ENCODE measurements at places on chromosomes 16 and 17. TPM values are rescaled to one million over a fixed set of nuclear protein-coding genes. Genes with fewer than 3 reads are reported as not detected.
A peak's percentile ranks its signal among the peaks of the same experiment; 100 is the strongest.

The PPP1R27 gene
- polyA plus RNA-seq, result 4.2 TPM

The TP53TG3C gene
- polyA plus RNA-seq, result 3.2 TPM

The TLCD2 gene
- 0.73 TPM for polyA plus RNA-seq

The BIRC5 gene
- 127 TPM for polyA plus RNA-seq

The CRHR1 gene
- polyA plus RNA-seq, result not detected

The SMIM22 gene
- not detected for polyA plus RNA-seq

The ST6GALNAC1 gene
- polyA plus RNA-seq, result 56.0 TPM

The TMEM235 gene
- not detected for polyA plus RNA-seq

The PRSS36 gene
- 0.09 TPM for polyA plus RNA-seq

The CCL7 gene
- polyA plus RNA-seq, result not detected

The RHBDF2 gene
- 1.5 TPM for polyA plus RNA-seq

The RPA1 gene
- polyA plus RNA-seq, result 47.4 TPM

The CCL2 gene
- polyA plus RNA-seq, result 0.61 TPM

The NFATC3 gene
- polyA plus RNA-seq, result 54.8 TPM

The EVI2B gene
- polyA plus RNA-seq, result 3.9 TPM

The PRR15L gene
- not detected for polyA plus RNA-seq

- H3K4me1 ChIP-seq, result peaks cover 20% of the 10 kb centered on the region
- no peak overlapping the region for H3K27ac ChIP-seq
- peaks cover 35% of the 10 kb centered on the region for H3K36me3 ChIP-seq
Observed at GRCh38 chr17:38796451-38797157, 2.8 kb downstream of the PIP4K2B start.

DNA sequence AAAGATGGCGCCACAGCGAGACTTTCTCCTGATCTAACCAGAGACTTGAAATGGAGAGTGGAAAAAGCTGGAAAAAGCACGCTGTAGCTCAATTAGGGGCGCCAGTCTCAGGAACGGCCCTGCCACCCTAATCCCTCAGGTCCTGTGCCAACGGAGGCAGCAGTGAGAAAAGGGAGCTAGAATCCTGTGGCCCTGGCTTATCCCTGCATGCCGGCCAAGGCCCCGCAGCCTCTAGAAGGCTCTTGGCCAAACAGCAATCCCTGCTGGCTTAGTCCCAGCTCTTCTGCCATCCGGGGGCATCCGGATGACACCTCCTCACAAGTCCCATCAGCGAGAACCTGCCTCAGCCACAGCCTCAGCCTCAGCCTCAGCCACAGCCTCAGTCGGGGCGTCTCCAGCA is 69.8 kb downstream of the MRM3 start:
- H3K27ac ChIP-seq, result no peak overlapping the region
- no peak overlapping the region for H3K4me3 ChIP-seq
- no peak for DNase-seq

- no peaks in the 10 kb centered on the region for H3K27me3 ChIP-seq
- no peaks in the 10 kb centered on the region for H3K36me3 ChIP-seq
- H3K4me3 ChIP-seq, result no peak overlapping the region
- H3K4me1 ChIP-seq, result peaks cover 18% of the 10 kb centered on the region
Observed at GRCh38 chr16:3819175-3819527, 61.4 kb downstream of the CREBBP start.

DNA sequence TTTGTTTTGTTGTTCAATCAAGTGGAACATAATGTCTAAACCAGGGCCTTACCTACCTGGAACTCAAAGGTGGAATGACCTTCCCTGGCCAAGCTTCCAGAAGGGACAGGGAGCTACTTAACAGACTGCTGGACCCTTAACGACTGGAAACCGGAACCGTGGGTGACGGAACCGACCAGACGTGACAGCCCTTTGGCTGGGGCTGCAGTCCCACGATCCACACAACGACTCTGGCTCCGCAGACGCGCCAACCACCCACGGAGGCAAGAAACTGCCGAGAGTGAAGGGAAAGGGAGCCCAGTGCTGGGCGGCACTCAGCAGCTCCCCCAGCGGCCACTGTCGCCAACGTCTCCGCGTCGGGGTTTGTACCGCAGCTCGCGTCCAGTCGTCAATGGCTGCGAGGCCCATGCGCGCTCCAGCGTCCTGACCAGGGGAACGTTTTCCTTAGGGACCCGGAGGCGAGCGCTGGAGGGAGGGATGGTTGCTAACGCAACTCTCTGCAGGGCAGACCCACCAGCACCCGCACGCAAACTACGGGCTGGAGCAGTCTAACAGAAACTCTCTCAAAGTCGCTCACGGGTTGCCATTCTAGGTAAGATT is 5.5 kb upstream of the KIF22 start:
- peak; percentile 76 for DNase-seq
- H3K4me1 ChIP-seq, result peaks cover 12% of the 10 kb centered on the region
- no peak overlapping the region for H3K4me3 ChIP-seq
- H3K27me3 ChIP-seq, result peaks cover 10% of the 10 kb centered on the region

DNA sequence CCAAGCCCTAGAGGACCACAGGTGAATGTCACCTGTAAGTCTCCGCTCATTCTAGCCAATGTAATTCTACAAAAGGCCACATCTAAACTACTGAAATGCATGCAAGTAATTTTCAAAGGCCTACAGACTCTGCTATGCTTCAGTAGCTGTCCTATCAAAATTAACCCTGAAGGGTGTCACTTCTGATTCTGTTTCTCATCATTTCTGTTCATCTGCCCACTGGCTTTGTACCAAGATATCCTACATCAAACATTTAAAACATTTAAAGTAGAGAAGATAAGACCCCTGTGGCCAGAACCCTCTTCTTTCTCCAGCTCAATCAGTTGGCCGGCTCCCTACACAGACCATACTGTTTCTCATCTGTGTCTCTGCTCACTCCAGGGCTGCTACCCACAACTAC is 21.5 kb downstream of the PHF12 start:
- H3K4me1 ChIP-seq, result peaks cover 45% of the 10 kb centered on the region
- no peak overlapping the region for H3K4me3 ChIP-seq
- H3K27me3 ChIP-seq, result no peaks in the 10 kb centered on the region
- H3K36me3 ChIP-seq, result peaks cover 48% of the 10 kb centered on the region
- no peak overlapping the region for H3K27ac ChIP-seq
- no peak for DNase-seq

- H3K4me1 ChIP-seq, result no peaks in the 10 kb centered on the region
- H3K4me3 ChIP-seq, result no peak overlapping the region
- H3K27me3 ChIP-seq, result peaks cover 12% of the 10 kb centered on the region
- no peak for DNase-seq
Observed at GRCh38 chr17:48194097-48194550, 86.6 kb downstream of the SNX11 start.

DNA sequence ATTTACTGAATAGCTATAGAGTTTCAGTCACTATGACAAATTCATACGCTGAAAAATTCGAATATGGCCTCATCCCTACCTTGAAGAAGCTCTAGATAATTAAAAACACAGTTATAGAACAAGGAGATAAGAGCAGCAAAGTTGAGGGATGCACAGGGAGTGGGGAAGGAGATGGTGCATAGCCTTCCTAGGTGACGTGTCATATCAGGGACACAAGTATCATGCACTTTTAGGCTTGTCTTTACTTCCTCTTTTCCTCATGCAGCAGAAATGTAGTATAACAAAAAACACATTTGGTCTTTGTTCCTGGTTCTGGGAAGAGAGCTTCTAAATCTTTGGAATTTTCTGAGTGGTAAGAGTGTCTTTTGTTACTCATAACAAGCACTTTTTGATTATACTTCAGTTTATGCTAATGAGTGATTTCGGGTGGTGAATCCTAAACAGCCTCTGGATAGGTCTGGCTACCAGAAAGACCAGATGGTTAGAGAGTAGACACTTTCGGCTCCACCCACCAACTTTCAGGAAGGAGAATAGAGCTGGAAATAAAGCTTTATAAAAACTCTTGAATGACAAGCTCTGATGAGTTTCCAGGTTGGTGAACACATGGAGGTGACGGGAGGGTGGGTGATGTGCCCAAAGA is 341.4 kb downstream of the UTP18 start:
- DNase-seq, result no peak
- H3K27me3 ChIP-seq, result no peaks in the 10 kb centered on the region
- H3K36me3 ChIP-seq, result no peaks in the 10 kb centered on the region
- H3K27ac ChIP-seq, result no peak overlapping the region
- no peak overlapping the region for H3K4me3 ChIP-seq

- no peak overlapping the region for H3K4me3 ChIP-seq
- H3K36me3 ChIP-seq, result no peaks in the 10 kb centered on the region
- no peaks in the 10 kb centered on the region for H3K4me1 ChIP-seq
Observed at GRCh38 chr16:8753416-8754054, 43.9 kb downstream of the TMEM186 start.

- H3K36me3 ChIP-seq, result peaks cover 25% of the 10 kb centered on the region
- DNase-seq, result no peak
- no peaks in the 10 kb centered on the region for H3K27me3 ChIP-seq
- no peak overlapping the region for H3K4me3 ChIP-seq
Observed at GRCh38 chr17:54920819-54921218, 20.2 kb downstream of the TOM1L1 start.

DNA sequence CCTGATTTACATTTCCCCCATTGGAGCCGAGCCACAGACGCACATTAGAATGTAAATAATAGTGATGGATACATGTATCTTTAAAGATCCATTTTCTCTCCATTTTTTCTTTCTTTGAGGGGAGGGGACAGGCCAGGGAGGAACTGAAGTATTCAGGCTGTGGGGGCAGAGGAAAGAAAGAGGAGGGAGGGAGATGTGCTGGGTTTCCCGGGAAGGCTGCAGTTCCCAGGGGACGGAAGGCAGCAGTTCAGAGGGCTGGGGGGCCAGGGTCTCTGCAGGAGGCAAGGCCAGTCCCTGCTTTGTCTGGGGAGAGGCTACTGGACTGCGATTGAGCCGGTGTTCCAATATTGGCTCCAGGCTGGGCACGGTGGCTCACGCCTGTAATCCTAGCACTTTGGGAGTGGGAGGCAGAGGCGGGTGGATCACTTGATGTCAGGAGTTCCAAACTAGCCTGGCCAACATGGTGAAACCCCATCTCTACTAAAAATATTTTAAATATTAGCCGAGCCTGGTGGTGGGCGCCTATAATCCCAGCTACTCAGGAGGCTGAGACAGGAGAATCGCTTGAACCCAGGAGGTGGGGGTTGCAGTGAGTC is 94.2 kb upstream of the LHX1 start:
- H3K4me3 ChIP-seq, result no peak overlapping the region
- no peaks in the 10 kb centered on the region for H3K4me1 ChIP-seq
- no peak for DNase-seq
- peaks cover 45% of the 10 kb centered on the region for H3K27me3 ChIP-seq

- no peak overlapping the region for H3K4me3 ChIP-seq
- no peaks in the 10 kb centered on the region for H3K36me3 ChIP-seq
- H3K27me3 ChIP-seq, result peaks cover 7% of the 10 kb centered on the region
- no peak for DNase-seq
- no peak overlapping the region for H3K27ac ChIP-seq
- H3K4me1 ChIP-seq, result no peaks in the 10 kb centered on the region
Observed at GRCh38 chr17:61400066-61400716, 548 bp downstream of the TBX2 start.

GRCh38 chr17:32486701-32487472 is at the start of gene CDK5R1:
TSS of gene CDK5R1 (plus strand) at chr17:32486993. CDS start at chr17:32487621, 628 bp downstream.
- H3K36me3 ChIP-seq, result peaks cover 50% of the 10 kb centered on the region
- DNase-seq, result peak; percentile 86
- peaks cover 13% of the 10 kb centered on the region for H3K4me1 ChIP-seq
- peak within 1 kb of the TSS; percentile 56 for H3K4me3 ChIP-seq
- H3K27ac ChIP-seq, result peak within 1 kb of the TSS; percentile 78
- H3K27me3 ChIP-seq, result no peaks in the 10 kb centered on the region

- H3K36me3 ChIP-seq, result no peaks in the 10 kb centered on the region
- H3K27ac ChIP-seq, result no peak overlapping the region
- H3K27me3 ChIP-seq, result peaks cover 10% of the 10 kb centered on the region
- no peaks in the 10 kb centered on the region for H3K4me1 ChIP-seq
Observed at GRCh38 chr16:28042811-28043210, 20.7 kb downstream of the GSG1L start.

DNA sequence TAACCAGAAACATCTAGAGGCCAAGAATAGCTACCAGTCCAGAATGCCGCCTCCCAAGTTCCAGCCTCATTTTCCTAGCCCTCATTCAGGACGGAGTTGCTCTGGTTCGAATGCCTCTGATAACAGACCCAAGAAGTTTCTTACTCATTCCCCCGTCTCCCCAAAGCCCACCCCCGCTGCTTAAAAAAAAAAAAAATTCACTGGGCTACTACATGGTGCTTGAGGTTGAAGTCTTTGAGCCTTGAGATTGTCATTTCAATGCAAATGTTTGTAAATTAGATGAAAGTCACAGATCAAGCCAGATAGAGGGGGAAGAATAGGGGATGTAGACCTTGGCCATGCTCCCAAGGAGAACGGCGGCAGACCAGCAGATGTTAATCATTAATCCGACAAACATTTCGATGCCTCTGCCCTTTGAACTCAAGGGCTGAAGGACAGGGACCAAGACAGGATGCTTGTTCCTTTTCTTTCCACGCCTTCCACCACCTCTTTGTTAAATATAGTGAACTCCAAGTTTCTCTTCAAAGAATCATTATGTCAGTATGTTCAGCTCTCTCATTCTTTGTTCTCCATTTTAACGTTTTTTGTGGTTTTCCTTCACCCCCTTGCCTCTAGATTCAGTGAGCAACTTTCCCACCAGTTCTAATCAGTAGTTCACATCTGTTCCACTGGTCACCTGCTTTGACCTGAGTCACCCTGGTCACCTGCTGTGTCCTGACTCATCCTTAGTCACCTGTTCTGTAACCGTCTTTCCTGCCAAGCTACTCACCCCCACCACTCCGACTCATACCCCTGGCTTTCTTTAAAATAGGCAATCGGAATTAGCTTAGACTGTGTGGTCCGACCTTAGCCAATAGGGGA is 190.3 kb downstream of the CPPED1 start:
- H3K36me3 ChIP-seq, result no peaks in the 10 kb centered on the region
- H3K27me3 ChIP-seq, result no peaks in the 10 kb centered on the region
- peak overlapping the region; percentile 84 for H3K27ac ChIP-seq
- peak; percentile 68 for DNase-seq
- H3K4me3 ChIP-seq, result no peak overlapping the region
- H3K4me1 ChIP-seq, result peaks cover 10% of the 10 kb centered on the region

DNA sequence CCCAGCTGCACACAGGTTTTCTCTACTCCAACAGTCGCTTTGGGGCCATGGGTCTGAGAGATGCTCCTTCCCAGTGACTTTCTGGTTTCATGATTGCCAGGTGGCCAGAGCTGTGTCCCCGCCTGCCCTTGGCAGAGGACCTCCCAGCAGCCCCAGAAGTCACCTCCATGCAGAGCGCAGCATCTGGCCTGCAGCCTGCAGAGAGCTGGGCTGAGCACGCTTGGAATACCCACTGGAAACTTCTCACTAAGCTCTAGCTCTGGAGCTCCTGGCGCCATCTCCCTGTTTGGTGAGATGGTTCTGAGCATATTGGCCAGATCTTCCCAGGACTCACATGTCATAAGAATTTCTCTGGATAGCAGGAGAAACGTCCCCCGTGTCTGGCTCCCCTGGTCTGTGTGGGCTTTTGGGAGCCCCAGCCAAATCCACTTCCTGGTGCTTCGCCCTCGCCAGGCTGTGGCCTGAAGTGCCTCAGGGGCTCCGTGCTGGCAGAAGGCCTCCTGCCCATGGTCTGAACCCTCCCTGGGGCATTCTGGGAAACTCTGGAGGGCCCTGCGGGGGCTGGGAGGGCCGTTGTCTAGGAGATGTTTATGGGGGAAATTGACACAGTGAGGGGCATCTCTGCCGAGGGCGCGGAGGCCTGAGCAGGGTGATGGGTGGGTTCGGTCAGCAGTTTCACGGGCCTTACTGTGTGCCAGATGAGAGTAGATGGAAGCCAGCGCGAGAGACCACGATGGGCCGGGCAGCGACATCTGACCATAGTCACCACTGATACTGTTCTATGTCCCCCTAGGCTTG is 73.2 kb upstream of the CIBAR2 start:
- no peak overlapping the region for H3K27ac ChIP-seq
- no peaks in the 10 kb centered on the region for H3K27me3 ChIP-seq
- H3K36me3 ChIP-seq, result peaks cover 34% of the 10 kb centered on the region

- no peaks in the 10 kb centered on the region for H3K27me3 ChIP-seq
- DNase-seq, result peak; percentile 71
Observed at GRCh38 chr17:47275245-47275984, 21.8 kb downstream of the ITGB3 start.
